ENCODE measurements at places on chromosomes 16 and 17.

DNA sequence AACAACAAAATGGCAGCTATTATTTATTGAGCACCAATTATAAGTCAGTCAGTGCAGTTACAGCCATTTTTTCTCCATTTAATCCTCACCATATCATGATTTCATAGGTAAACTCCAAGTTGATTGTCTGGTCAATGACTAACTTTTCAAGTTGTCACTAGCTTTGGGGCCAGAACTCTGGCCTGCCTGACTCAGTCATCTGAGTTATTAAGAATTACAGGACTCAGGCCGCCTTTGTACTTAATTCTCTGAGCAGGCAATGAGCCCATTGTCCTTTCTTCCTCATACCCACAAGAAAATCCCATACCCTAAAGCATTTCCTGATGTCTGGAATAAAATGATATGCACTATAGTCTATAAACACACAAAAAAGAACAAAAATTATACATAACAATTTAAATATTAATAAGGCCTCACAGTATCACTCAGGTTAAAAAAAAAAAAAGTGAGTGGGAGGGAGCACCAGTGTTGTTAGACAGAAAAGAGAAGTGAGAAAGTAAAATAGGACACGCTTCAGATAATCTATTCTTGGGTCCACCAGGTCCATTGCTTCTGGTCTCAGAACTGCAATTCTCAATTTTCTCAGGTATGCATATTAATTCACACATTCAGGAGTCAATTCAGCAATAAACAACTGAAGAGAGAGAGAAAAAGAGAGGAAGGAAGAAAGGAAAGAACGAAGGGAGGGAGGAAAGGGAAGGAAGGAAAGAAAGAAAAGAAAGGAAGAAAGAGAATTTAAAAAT lies 70.2 kb downstream of the SPAG9 start:
- DNase-seq = no peak

DNA sequence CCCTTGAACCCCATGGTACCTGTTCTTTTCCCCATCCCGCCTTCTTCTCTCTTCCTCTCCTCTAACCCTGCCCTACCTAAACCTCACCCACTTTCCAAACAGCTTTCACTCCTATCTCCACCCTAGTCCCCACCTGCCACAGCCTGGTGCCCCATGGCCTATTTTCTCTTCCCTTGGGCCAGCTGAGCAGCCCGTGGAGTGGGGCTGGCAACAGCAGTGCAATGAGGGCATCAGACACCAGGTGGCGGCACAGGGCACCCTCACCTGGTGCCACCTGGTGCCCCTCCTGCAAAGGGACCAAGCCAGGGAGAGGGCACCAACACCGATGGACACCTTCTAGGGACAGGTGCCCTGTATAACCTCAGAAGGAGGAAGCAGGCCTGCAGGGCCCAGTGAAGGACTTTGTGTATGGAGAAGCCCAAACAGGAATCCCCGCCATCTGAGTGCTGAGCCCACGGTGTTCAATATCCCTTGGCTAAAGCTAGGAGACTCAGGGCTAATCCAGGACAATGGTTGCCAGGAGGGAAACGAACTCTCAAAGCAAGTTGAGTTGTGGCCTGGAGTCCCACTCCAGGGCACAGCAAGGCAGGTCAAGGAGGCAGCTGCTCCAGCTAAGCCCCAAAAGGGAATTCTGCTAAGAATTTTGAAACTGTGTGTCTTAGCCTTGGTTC lies 4.0 kb upstream of the ABCC3 start:
- DNase-seq = peak; percentile 53

DNA sequence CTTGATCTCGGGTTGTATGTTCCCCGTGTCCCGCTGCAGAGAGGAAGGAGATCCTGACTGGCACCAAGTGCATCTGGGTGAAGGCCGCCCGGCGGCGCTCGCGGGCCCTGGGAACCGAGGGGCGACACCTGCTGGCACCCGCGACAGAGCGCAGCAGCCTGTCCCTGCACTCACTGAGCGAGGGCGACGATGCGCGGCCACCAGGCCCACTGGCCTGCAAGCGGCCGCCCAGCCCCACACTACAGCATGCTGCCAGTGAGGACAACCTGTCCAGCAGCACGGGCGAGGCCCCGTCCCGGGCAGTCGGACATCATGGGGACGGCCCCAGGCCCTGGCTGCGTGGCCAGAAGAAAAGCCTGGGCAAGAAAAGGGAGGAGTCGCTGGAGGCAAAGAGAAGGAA lies 7.5 kb downstream of the BTBD17 start:
- DNase-seq = peak; percentile 41

DNA sequence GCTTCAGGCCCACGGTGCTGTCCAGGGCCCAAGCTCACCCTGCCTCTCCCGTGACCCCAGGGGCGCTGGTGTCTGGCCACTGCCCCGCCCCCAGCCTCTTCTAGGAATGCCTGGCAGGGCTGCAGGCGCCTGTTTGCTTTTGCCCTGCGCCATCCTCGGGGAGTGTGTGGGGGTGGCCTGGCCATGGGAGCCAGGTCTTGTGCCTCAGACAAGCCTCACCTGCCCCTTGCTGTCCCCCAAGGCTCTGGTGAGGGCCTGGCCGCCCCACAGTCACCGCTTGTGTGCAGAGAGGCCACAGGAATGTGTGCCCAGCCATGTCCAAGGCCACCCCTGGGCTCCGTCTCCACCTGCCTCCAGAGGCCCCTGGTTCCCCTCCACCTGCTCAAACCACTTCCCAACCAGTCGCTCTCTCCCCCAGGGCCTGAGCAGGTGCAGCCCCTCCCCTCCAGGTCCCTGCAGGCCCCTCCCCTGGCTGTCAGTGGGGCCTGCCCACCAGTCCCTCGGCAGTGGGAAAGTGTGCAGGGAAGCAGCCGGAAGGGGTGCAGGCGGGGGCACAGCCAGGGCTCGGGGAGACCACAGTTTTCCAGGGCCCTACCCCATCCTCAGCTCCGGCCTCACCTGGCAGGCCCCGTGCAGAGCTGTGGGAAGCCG lies 841 bp upstream of the IGFALS start:
- DNase-seq = no peak

DNA sequence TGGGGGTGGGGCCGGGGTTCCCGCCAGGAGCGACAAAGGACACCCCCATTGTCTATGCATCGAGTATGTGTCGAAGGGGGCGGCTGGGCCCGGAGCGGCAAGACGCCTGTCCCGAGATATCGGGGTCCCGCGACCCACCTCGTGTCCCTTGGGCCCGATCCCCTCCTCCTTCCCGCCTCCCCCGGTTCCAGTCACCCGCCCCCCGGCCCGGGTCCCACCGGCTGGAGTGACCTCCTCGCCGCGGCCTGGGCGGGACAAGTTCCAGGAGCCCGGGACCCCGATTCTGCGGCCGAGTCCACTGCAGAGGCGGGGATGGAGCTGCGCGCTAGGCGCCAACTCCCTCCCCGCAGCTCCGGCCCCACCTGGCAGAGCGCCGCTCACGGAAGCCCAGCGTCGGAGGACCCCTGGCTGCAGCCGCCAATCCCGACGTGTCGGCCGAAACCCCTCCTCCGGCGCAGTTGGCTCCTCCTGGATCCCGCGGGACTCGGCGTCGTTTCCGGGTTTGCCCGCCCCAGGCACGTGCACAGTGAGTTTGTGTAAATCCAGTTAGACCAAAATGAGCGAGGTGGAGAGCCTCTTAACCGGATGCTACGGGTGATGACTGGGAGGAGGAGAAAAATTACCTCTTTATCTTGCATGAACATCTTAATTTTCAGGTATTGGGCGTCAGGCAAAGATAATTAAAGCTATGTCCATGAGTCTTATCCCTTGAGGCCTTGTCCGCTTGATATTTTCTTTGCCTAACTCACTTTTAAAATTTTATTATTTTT lies at the start of gene NMRAL1:
Gene NMRAL1 (minus strand): TSS at position 434 of the 770 bp plus-strand sequence. CDS start 493 bp downstream, outside the sequence.
- peak; percentile 71 for DNase-seq

GRCh38 chr17:60712675-60713074 lies 35.0 kb downstream of the BCAS3 start:
- DNase-seq = no peak

DNA sequence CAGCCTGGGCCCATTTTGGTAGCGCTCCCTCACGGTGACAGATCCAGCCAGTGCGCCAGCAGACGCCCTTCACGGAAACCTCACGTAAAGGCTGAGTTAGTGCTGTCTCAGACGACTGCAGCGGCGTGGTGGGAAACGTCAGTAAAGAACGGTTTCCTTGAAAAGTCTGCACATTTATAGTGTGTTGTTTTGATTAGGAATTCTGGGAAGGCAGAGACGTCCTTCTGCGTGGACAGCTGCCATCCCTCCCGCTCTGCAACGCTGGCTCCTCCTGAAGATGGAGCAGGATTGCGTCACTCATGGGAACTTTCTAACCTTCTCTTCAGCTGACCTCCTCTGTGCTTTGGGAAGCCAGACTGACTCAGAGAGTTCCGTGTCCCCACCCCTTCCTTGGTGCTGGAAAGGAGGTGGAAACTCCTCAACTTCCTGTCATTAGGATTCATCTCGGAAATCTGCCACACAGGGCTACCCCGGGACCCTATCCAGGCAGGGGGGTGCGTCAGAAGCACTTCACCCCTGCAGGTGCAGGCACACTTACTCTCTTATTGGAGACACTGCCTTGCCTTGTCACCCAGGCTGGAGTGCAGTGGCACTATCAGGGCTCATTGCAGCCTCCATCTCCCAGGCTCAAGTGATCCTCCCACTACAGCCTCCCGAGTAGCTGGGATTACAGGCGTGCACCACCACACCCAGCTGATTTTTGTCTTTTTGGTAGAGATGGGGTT lies 24.3 kb upstream of the CRISPLD2 start:
- DNase-seq = no peak

- no peak for DNase-seq
Measured at GRCh38 chr16:89005201-89006035, 28.4 kb upstream of the CBFA2T3 start.

- no peak for DNase-seq
Measured at GRCh38 chr17:46773221-46773605, 45.3 kb downstream of the WNT3 start.

- no peak for DNase-seq
Measured at GRCh38 chr17:2860045-2860444, 63.8 kb downstream of the RAP1GAP2 start.

GRCh38 chr16:86075839-86076440 lies 177.0 kb downstream of the IRF8 start:
- no peak for DNase-seq

- DNase-seq = no peak
Measured at GRCh38 chr17:61459939-61460718, 7.9 kb downstream of the TBX4 start.

GRCh38 chr17:1697681-1698080 lies 12.5 kb downstream of the TLCD2 start:
- no peak for DNase-seq

- DNase-seq = no peak
Measured at GRCh38 chr16:53529513-53529912, 26.5 kb upstream of the AKTIP start.

DNA sequence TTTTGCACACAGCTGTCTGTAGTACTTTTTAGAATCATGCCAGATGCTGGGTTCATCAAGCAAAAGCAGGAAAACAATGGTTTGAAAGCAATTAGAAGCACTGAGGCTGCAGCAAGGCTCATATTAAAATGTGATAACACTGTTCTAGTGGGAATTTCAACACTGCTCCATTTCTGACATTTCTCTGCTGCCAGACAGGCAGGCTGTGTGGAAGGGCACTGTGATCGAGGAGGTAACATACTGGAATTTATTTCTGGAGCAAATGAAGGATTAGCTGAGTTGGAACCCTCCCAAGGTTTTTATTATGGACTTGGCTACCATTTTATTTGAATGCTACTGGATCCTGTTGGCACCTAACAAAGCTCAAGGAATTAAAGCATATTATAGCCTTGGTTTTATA lies 66.9 kb downstream of the SKAP1 start:
- no peak for DNase-seq

All from activated T-cell treated with anti-CD3 and anti-CD28 coated beads for 1 hour (primary cell).